NCI-H187 treated with DMSO at 0.1 percent for 48 hours (cell line): ENCODE measurements at places on chromosomes 7 and 10.

- DNase-seq = no peak
These were observed 15.6 kb downstream of the SHH start for GRCh38 chr7:155796381-155797261.

- DNase-seq = no peak
These were observed 30.9 kb downstream of the OCM2 start for GRCh38 chr7:97959046-97959445.

- no peak for DNase-seq
These were observed 37.7 kb upstream of the SMARCD3 start for GRCh38 chr7:151286148-151286547.

- no peak for DNase-seq
These were observed 239.6 kb downstream of the SKIDA1 start for GRCh38 chr10:21285742-21286331.

- no peak for DNase-seq
These were observed 30.5 kb downstream of the SLC13A4 start for GRCh38 chr7:135697276-135698049.

GRCh38 chr7:75804705-75805104 is 8.9 kb downstream of the CCL24 start:
- no peak for DNase-seq

DNA sequence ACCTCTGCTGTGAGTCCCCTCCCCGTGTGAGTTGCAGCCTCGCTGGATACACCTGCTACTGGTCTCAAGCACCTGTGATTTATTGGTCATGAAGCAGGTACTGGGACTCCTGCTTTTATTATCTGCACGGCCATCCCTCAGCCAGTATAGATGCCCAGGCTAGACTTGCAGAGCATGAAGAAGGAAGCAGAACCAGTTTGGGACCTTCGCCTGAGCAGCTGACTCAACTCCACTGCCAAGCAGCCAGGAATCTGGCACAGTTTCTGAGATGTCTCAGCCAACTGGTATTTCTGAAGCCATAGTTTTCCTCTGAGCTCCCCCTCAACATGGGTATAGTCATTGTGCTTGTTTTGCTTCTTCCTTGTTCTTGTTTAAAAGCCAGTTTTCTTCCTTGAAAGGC is 28.0 kb upstream of the SLC39A12 start:
- no peak for DNase-seq

DNA sequence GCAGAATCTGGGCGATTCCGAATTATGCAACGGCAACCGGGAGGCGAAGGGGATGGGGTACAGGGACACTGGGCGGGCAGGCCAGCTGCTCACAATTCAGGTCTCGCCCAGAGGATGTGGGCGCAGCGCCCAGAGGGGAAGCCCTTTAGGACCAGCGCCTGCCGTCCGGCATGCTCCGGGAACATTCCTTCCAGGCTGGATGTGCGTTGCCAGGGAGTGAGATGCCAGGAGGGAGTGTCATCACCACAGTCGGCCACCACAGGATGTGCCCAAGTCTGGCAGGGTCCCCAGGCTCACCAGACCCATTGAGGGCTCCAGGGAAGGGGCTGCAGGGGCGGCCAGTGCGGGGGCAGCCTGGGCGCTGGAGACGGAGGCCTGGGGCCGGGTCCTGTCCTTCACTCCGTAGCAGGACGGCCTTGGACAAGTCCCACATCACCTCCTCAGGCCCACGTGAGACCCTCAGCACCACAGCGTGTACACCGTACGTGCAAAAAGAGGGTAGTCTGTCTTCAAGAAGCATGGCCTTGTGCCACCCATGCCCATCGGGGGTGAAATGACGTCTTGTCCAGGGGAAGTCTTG is 63.9 kb downstream of the FOXL3 start:
- no peak for DNase-seq

DNA sequence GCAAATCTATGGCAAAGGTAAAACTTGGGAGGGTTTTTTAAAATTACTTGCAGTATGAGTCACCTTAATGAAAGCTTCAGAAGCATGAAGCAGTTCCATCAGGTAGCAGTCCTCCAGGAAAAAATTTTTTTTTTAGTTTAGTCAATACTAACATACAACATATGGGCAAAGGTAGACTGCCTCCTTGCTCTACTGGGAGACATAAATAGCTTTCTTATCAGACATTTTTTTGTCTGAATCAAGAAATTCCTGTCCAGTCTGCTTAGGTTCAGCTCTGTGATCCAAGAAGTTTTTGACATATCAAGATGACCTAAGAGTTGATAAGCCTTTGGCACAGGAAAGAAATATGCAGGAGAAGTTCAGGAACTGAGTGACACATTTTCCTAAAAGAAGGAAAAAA is 171.5 kb upstream of the TCF7L2 start:
- no peak for DNase-seq
